ENCODE measurements at places on chromosomes 16 and 17.

GRCh38 chr16:88601313-88602036 lies 31.3 kb downstream of the ZC3H18 start:
- no peak for DNase-seq

GRCh38 chr17:30570596-30571265 lies 93.5 kb downstream of the GOSR1 start:
- DNase-seq = no peak

DNA sequence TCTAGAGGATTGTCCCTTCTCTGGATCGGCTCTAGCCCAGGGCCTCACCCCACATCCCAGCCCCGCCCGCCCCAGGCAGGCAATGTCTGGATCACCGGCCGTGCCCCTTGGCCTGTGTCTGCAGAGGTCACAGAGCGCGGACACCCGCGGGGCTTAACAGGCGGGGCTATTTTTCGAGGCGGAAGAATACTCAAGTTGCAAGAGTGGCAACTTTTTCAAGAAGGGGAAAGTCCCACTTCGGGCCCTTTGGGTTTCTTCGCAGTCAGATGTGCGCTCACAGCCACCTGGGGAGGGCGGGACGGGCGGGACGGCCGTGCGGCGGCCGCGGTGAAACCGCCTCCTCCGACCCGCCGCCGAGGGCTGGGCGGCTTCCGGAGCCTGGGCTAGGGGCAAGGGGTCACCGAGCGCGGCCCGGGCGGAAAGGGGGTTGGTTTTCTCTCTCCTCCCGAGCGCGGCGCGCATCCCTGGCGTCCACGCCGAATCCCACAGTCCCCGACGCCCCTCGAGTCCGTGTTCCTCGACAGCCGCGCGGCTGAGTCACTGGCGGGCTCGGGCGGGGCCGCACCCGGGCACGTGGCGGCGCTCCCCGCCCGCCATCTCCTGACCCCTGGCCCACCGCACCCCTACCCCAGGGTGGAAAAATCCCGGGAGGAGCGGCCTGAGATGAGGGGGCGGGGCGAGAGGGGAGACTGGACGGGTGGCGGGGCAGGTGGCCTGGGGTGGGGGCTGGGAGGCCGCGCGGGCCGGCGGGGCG lies 1.2 kb upstream of the PFN1 start:
- peak; percentile 63 for DNase-seq

- DNase-seq = no peak
These were observed 16.9 kb upstream of the MAP3K14 start for GRCh38 chr17:45333702-45334092.

- DNase-seq = no peak
These were observed 47.4 kb downstream of the RBFOX3 start for GRCh38 chr17:79563237-79564013.

- no peak for DNase-seq
These were observed 275.5 kb upstream of the IRX5 start for GRCh38 chr16:54655121-54655590.

- DNase-seq = peak; percentile 21
These were observed 7.9 kb upstream of the SLFN14 start for GRCh38 chr17:35568561-35568960.
